ENCODE measurements at places on chromosomes 5 and 9.

DNA sequence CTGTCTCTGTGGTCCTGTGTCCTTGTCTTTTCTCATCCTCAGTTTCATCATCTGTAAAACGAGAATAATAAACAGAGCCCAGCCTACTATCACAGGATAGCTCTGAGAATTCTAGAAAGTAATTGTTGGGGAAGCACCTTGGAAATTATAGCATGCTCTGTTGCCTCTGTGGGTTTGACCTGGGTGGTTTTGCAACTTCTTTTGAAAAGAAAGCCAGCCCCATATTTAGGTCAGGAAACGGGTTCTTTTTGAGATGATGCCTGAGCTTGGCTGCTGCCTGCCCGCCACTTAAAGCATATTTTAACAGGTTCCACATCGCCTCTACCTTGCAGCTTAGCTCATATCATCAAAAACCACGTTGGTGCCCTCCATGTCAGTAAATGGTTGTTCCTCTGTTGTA is 111.1 kb downstream of the TLR4 start:
- no peak for DNase-seq

GRCh38 chr9:4801156-4801555 is 8.4 kb downstream of the RCL1 start:
- no peak for DNase-seq

- no peak for DNase-seq
Observed at GRCh38 chr5:40198736-40199135, 481.0 kb upstream of the PTGER4 start.

DNA sequence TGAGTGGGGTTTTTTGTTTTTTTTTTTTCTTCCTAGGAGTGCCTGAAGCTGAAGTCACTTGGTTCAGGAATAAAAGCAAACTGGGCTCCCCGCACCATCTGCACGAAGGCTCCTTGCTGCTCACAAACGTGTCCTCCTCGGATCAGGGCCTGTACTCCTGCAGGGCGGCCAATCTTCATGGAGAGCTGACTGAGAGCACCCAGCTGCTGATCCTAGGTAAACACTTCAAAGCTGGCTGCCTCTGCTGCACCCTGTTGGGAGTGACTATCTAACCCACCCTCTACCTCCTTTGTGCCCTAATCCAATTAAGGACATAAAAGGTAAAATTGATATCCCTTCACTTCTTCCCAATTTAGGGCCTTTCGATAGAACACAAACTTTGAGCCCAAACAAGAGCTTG is 206.8 kb downstream of the SAXO1 start:
- DNase-seq, result no peak

DNA sequence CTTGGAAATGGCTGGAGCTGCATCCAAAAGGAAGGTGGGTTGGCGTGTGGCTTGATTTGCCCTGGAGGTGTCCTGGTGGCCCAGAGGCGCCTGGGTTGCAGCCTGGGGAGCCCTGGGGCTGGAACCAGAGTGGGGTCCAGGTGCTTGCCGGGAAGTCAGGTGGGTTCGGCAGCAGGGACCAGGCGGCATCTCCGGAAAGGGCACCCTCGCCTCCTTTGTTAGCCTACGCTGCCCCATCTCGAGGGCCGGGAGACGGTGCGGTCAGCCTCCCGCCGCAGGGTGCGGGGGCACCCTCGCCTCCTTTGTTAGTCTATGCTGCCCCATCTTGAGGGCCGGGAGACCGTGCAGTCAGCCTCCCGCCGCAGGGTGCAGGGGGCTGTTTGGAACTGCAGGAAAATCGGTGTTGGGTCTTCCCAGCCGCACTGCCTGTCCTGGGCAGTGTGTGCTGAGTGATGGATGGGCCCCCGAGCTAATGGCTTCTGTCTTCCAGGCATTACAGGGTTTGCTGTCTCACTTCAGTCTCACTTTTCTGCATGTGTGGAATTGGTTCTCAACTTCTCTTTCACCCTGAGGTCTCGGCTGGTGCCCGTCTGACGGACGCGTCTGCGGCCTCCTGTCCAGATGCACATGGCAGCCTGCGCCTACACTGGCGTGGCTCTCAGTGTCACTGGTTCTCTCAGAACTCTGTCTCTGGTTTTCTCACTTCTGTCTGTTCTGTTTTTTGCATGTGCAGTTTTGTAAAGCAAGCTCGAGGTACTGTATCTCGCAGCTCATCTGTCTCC is 139.0 kb downstream of the CACNA1B start:
- DNase-seq, result no peak

DNA sequence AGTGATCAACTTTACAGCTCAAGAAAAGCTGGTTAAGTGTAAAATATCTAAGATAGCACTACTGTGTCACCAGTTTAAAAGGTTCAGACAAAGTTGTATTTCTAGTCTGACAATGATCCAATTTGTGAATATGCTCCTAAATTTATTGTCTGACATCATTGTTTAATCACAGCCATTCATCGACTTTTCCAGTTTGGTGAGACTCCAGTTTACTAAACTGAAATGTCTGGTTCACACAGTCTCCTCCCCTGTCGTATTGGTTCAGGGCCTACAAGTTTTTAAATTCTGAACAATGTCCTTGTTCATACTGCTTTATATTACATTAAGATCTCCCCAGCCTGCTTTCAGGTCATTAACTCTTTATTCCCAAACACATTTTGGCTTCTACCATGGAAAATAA is 161.4 kb downstream of the CHSY3 start:
- DNase-seq, result no peak
